GM12878 (cell line): ENCODE measurements at places on chromosomes 16 and 17. TPM values are rescaled to one million over a fixed set of nuclear protein-coding genes. Genes with fewer than 3 reads are reported as not detected.

Gene CDH8
- 0.53 TPM in 1 of 2 replicates, not detected in the other for total RNA-seq

Gene CD300E
- total RNA-seq, result not detected in 2 replicates

Gene MT3
- not detected in 2 replicates for total RNA-seq

Gene SYT17
- 3.8 and 4.0 TPM in 2 replicates for total RNA-seq

- no peak for DNase-seq
- no peak overlapping the region for H3K27ac ChIP-seq
- H3K27me3 ChIP-seq, result no peaks in the 10 kb centered on the region
- H3K4me3 ChIP-seq, result no peak overlapping the region
- H3K36me3 ChIP-seq, result no peaks in the 10 kb centered on the region
- no peaks in the 10 kb centered on the region for H3K4me1 ChIP-seq
Observed at GRCh38 chr17:69962436-69962995, 112.5 kb upstream of the KCNJ16 start.

- no peak overlapping the region for H3K27ac ChIP-seq
- H3K27me3 ChIP-seq, result no peaks in the 10 kb centered on the region; the same call in 1 of the 2 replicates
- H3K36me3 ChIP-seq, result no peaks in the 10 kb centered on the region
- DNase-seq, result no peak
- H3K4me1 ChIP-seq, result no peaks in the 10 kb centered on the region
Observed at GRCh38 chr17:33356266-33356665, 63.2 kb upstream of the ASIC2 start.

GRCh38 chr16:55030944-55031343 lies 100.3 kb downstream of the IRX5 start:
- no peak for DNase-seq
- H3K4me1 ChIP-seq, result no peaks in the 10 kb centered on the region
- no peaks in the 10 kb centered on the region for H3K36me3 ChIP-seq
- no peak overlapping the region for H3K27ac ChIP-seq
- no peaks in the 10 kb centered on the region for H3K27me3 ChIP-seq

- no peaks in the 10 kb centered on the region; the same call in 1 of the 2 replicates for H3K27me3 ChIP-seq
- H3K4me1 ChIP-seq, result no peaks in the 10 kb centered on the region
- H3K27ac ChIP-seq, result no peak overlapping the region
- DNase-seq, result no peak
Observed at GRCh38 chr17:40922239-40922638, 15.2 kb downstream of the KRT23 start.

DNA sequence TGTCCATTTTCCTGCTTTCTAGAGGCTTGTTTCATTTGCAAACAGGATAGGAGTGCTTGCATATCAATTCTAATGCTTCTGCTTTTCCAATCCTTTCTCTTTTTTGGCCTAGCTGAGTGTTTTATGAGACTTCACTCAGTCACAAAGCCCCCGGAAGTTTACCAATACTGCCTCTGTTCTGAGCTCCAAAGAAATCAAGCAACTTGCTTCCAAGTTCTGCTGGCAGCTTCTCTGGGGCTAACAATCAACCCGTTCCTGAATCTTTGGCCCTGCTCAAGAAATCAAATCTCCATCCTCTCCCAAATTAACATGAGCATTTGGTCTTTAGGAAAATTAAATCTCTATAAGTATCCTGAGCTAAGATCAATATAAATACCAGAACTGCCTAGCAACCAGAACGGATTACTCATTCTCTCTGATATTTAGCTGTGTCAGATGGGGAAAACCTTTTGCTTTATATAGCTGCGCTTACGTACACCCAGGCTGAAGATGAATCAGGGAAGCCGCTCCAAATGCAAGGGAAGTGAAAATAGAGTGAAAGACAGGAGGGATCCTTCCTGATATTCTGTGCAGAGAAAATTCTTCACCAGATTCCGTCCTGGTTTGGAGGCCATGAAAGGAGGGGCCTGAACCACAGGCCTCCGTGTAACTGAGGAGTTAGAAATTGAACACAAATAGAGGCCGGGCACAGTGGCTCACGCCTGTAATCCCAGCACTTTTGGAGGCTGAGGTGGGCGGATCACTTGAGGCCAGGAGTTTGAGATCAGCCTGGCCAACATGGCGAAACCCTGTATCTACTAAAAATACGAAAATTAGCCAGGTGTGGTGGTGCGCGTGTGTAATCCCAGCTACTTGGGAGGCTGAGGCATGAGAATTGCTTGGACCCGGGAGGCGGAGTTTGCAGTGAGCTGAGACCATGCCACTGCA lies 23.3 kb upstream of the GRB2 start:
- no peak for DNase-seq
- no peak overlapping the region for H3K27ac ChIP-seq
- no peaks in the 10 kb centered on the region for H3K27me3 ChIP-seq
- H3K36me3 ChIP-seq, result no peaks in the 10 kb centered on the region
- peaks cover 9% of the 10 kb centered on the region for H3K4me1 ChIP-seq
- no peak overlapping the region for H3K4me3 ChIP-seq

DNA sequence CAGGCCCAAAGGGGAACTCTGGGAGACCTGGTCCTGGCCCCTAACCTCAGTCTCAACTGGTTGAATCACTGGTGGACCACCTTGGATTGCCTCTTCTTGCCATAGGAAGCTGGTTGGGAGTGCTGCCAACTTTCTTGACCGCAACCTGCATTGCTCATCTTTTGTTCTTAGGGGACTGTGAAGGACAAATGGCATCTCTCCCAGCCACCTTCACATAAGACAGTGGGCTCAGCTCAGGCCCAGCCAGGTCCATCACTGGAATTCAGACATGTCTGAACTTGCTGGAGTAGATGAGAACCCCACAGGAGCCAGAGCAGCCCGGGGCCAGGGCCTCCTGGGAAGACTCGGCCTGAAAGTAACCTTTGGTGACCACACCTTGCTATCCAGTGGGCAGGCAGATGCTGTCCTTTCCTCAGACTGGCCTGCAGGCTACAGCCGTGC lies 18.8 kb downstream of the ADORA2B start:
- no peak for DNase-seq
- H3K4me1 ChIP-seq, result peaks cover 11% of the 10 kb centered on the region
- H3K4me3 ChIP-seq, result no peak overlapping the region
- H3K27me3 ChIP-seq, result peaks cover 6% of the 10 kb centered on the region; the same call in 1 of the 2 replicates

DNA sequence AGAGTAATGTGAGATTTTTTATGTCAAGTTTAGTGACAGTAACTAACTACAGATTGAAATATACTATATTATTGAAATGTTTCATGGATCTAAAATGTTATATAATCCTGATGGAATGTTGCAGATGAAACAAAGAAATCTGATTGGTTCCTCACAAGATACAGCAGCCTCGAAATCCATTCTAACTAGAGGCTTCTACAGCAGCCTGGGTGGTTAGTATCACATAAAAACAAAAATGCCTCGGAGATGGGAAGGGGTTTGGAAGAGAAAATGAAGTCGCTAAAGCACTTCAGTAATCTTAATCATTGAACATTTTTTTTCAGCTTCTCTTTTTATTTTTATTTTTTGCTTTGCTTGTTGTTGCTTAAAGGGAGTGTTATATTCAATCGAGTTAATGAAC lies 75.2 kb downstream of the TANC2 start:
- no peak for DNase-seq
- no peaks in the 10 kb centered on the region for H3K4me1 ChIP-seq
- H3K36me3 ChIP-seq, result no peaks in the 10 kb centered on the region
- H3K27ac ChIP-seq, result no peak overlapping the region
- H3K4me3 ChIP-seq, result no peak overlapping the region

DNA sequence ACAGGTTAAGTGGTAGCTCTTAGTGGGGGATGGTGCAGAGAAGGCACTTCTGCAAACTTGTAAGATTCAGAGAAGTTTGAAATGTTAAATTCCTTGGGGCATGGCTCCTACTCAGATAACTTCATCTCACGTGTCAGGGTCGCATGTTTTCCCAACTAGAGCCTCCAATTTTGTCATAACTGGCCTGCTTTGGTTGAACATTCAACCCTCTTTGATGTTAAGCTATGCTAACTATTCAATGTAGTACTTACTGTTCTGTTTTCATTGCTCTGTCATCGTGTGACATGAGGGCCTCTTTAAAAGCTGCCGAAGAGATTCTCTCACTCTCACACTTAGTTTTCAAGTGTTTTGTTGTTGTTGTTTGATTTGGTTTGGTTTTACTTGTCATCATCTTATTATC lies 280.8 kb downstream of the CDH11 start:
- no peaks in the 10 kb centered on the region for H3K4me1 ChIP-seq
- H3K27ac ChIP-seq, result no peak overlapping the region
- no peaks in the 10 kb centered on the region for H3K27me3 ChIP-seq
- no peak for DNase-seq

DNA sequence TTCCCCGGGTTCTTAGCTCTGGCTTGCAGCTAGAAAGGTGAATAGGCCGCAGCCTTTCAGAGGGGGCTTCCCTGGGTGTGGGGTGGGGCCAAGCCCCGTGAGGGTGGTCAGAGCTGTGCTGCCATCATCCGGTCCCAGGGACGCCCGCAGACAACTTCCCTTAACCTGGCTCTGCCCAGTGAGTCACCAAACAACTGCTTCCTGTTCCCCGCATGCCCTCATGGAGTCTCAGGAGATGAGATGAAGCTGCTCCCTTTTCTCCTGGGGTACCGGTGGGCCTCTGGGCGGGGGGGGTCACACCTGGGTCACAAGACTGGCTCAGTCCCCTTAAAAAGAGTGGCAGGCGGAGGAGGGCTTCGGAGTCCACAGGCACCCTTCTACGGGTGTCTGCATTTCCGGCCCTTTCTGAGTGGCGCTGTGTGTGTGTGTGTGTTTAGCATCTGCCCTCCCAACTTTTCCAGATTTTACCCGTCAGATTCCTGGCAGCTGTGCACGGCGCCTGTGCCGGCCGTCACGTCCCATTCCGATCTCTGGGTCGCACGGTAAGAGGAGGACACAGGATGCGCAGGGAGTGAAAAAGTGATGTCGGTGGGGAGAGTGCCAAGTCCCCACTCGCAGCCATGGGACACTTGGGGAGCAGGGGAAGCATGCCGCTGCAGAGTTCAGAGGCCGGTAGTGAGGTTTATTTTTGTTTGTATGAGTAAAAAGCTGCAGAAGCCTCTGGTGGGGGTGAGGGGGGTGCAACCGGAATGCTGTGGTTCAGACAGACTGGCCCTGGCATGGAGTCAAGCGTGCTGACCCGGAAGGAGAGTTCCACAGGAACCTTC lies 16.8 kb downstream of the HIC1 start:
- peak overlapping the region; percentile 95 for H3K27ac ChIP-seq
- no peaks in the 10 kb centered on the region for H3K27me3 ChIP-seq
- peaks cover 52% of the 10 kb centered on the region for H3K4me1 ChIP-seq
- no peak overlapping the region for H3K4me3 ChIP-seq

- no peak for DNase-seq
- H3K27ac ChIP-seq, result no peak overlapping the region
- H3K36me3 ChIP-seq, result no peaks in the 10 kb centered on the region
Observed at GRCh38 chr17:60597297-60597696, 2.7 kb upstream of the PPM1D start.

- no peak overlapping the region for H3K4me3 ChIP-seq
- no peak overlapping the region for H3K27ac ChIP-seq
Observed at GRCh38 chr17:46991617-46992016, 12.6 kb upstream of the RPRML start.

DNA sequence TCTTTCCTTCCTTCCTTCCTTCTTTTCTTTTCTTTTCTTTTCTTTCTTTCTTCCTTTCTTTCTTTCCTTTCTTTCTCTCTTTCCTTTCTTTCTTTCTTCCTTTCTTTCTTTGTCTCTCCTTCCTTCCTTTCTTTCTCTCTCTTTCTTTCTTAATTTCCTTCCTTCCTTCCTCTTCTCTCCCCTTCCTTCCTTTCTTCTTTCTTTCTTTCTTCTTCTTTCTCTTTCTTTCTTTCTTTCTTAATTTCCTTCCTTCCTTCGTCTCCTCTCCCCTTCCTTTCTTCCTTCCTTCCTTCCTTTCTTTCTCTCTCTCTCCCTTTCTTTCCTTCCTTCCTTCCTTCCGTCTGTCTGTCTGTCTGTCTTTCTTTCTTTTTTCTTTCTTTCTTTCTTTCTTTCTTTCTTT lies 1446.5 kb upstream of the GOT2 start:
- H3K4me3 ChIP-seq, result no peak overlapping the region
- DNase-seq, result no peak
- H3K4me1 ChIP-seq, result no peaks in the 10 kb centered on the region
